ENCODE measurements at places on chromosomes 16 and 17. TPM values are rescaled to one million over a fixed set of nuclear protein-coding genes. Genes with fewer than 3 reads are reported as not detected.

DNA sequence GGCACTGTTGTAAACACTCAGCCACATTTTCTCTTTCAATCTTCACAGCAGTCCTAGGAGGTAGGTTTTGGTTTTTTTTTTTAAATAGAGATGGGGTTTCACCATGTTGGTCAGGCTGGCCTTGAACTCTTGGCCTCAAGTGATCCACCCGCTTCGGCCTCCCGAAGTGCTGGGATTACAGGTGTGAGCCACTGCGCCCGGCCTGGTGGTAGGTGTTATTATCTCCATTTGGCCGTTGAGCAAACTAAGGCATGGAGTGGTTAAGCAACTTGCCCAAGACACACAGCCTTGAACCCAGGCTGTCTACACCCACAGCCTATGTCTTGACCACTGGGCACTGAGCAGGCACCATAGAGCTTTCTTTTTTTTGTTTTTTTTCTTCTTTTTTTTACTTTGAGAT is 8.6 kb downstream of the SGCA start:
- peaks cover 9% of the 10 kb centered on the region for H3K4me1 ChIP-seq
- no peak overlapping the region for H3K27ac ChIP-seq
- H3K36me3 ChIP-seq, result no peaks in the 10 kb centered on the region
- DNase-seq, result no peak

Gene ASGR2
- 53.3 TPM for polyA plus RNA-seq

Gene RNF112
- not detected for polyA plus RNA-seq

Gene TNFRSF17
- polyA plus RNA-seq, result not detected

Gene EXOC3L1
- polyA plus RNA-seq, result 3.7 TPM

GRCh38 chr16:80938004-80938878 is 68.4 kb downstream of the CMC2 start:
- no peak overlapping the region for H3K4me3 ChIP-seq
- H3K27me3 ChIP-seq, result peaks cover 15% of the 10 kb centered on the region
- H3K4me1 ChIP-seq, result no peaks in the 10 kb centered on the region
- H3K27ac ChIP-seq, result no peak overlapping the region

GRCh38 chr17:7992516-7992915 is 9.9 kb upstream of the GUCY2D start:
- DNase-seq, result no peak
- peaks cover 36% of the 10 kb centered on the region for H3K4me1 ChIP-seq
- no peak overlapping the region for H3K27ac ChIP-seq
- no peak overlapping the region for H3K4me3 ChIP-seq

- DNase-seq, result no peak
- H3K27ac ChIP-seq, result no peak overlapping the region
- no peaks in the 10 kb centered on the region for H3K36me3 ChIP-seq
- H3K4me3 ChIP-seq, result no peak overlapping the region
- H3K27me3 ChIP-seq, result no peaks in the 10 kb centered on the region
Observed at GRCh38 chr16:49632795-49633184, 223.1 kb downstream of the ZNF423 start.

Gene PITPNM3
- polyA plus RNA-seq, result not detected

Gene LDHD
- 9.2 TPM for polyA plus RNA-seq

Gene CALB2
- polyA plus RNA-seq, result not detected
